KG1 (cell line): ENCODE measurements at places on chromosomes 7 and 10.

DNA sequence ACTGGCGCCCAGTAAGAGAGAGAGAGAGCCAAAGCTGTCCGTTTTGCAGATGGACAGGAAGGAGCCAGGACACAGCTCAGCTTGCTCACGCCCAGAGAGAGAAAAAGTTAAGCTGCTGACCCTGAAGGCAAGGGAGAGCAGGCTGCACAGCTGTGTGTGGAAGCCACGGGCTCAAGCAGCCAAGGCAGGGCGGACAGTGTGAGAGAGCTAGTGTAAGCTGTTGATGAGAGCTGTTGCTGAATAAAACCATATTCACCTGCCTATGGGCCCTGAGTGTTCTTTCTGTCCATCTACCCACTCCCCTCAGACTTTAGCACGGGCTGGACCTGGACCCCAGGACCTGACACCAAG lies 5.4 kb downstream of the INMT start:
- DNase-seq = no peak

DNA sequence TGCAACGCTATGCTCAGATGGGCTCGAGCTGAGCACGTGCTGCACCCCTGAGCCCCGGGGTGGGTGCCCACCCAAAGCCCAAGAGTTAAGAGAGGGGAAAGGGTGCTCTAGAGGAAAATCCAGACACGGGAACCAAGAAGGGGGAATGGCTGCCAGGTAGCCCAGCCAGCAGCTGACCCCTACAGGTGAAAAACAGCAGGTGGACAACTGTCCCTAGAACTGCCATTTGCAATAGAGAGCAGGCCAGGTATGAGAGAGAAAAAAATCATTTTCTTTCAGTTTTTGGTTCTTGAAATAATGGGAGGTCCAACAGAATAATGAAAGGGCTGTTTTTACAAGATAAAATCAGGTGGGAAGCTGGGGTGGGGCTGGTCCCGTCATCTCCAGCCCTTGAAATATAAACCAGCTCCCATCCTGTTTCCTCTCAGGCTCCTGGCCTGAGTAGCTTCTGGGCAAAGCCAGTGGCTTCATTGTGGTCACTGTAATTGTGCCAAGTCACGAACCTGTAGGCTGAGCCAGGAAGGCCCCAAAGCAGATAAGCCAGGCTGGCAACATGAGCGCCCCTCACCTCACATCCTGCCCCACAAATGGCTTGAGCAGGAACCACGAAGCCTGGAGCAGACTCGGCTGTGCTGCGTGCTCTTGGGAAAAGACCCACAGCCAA lies 257.8 kb downstream of the SNX10 start:
- peak; percentile 43 for DNase-seq

DNA sequence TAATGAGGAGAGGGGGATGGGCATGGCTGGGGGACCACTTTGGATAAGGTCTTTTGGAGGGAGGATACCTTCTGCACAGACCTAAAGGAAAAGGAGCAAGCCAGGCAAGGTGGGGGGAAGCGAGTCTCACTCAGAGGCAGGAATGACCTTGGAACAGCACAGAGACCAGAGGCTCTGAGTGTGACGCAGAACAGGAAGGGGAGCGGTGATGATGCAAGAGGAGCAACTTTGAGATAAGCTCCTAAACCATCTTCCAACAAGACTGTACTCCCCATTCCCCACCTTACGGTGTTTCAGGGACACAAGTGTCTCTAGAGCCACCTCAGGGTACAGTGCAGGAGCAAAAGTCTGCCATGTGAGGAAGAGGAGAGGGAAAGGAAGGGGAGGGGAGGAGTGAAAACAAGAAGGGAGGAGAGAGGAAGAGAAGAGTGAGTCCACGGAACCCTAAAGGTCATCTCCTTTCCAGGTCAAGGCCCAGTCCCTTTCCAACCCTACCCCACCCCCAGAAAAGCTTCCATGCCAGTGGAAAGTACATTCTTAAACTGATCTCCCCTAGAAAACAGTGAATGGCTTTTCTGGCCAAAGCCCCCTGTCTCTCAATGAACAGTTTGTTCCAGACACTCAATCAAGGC lies 54.1 kb downstream of the JAZF1 start:
- no peak for DNase-seq

DNA sequence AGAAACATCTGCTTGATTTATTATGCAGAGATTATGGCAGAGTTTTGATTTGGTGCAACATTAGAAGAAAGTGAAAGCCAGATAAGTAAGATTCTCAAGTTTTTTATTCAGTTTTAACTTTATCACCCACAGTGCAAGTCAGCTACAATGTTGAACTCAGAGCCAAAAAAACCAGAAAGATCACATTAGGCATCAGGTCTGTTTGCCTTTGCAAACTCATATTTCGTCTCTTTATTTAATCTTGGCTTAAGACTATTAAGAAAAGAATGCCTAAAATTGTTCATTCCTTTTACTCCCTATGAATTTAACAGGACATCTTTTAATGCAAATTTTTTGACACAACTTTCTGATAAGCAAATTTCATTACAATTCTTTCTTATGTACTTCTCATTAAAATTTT lies 76.0 kb upstream of the TMEM26 start:
- no peak for DNase-seq

- DNase-seq = no peak
Observed at GRCh38 chr7:157033483-157034473, 23.3 kb upstream of the MNX1 start.

DNA sequence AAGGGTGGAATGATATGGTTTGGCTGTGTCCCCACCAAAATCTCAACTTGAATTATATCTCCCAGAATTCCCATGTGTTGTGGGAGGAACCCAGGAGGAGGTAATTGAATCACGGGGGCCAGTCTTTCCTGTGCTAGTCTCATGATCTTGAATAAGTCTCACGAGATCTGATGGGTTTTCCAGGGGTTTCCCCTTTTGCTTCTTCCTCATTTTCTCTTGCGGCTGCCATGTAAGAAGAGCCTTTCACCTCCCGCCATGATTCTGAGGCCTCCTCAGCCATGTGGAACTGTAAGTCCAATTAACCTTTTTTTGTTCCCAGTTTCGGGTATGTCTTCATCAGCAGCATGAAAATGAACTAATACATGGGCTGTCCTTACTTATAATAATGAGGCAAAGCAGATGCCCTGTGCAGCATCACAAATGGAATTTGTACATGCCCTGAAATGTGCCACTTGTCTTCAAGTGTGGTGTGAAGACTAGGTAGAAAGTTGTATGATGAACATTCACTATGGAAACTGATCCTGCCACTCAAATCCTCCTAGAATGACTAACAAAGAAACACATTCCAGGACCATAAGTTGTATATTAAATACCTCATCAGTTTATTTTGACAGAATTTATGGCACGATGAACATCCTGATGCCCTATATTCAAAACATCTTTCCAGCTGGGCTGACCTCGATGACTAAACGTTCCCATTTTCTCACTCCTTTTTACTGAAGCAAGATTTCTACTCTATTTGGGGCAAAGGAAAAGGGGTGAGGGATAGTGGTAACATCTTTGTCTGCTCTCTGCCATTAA lies 122.8 kb upstream of the CTTNBP2 start:
- DNase-seq = no peak

GRCh38 chr7:129908181-129908580 lies 44.6 kb downstream of the UBE2H start:
- DNase-seq = no peak

GRCh38 chr10:95247881-95248583 lies 42.8 kb downstream of the PDLIM1 start:
- DNase-seq = no peak

DNA sequence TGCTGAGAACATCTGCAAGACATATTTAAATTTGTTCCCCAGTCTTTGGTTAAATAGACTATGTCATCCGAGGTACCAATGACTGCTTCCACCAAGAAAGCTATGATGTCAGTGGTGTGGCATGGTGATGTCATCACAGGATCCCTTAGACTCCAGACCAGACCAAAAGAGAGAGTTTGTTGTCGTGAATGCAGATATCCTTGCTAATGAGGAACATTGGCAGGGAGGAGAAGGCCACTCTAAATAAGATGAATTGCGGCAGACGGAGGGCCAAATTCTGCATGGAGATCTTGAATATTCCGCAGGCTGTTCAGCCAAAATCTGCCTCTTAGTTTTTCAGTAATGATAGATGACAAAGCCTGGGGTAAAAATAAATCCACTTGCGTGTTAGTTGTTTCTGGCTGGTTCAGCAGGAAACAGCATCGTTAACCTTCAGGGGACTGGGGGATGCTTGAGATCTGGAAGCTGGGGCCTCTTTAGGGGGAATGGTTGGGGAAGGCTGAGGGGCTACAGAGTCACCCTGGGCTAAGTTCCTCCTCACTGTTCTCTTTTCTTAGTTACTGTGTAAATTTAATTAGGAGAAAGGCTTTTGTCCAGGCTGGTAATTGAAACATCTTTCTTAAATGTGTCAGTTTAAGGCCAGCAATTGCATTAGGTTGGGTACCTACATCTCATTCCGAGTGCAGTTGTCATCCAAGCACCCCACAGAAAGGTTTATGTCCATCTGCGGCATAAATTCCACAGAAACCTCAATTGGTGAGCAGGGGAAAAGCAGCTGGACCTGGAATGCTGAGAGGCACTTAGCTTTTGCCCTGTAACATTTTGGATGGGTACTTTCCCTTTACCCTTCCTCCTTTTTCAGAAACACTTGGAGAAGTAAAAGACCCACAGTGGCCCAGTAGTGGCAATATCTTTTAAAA lies 11.6 kb upstream of the CAMK1D start:
- DNase-seq = no peak

DNA sequence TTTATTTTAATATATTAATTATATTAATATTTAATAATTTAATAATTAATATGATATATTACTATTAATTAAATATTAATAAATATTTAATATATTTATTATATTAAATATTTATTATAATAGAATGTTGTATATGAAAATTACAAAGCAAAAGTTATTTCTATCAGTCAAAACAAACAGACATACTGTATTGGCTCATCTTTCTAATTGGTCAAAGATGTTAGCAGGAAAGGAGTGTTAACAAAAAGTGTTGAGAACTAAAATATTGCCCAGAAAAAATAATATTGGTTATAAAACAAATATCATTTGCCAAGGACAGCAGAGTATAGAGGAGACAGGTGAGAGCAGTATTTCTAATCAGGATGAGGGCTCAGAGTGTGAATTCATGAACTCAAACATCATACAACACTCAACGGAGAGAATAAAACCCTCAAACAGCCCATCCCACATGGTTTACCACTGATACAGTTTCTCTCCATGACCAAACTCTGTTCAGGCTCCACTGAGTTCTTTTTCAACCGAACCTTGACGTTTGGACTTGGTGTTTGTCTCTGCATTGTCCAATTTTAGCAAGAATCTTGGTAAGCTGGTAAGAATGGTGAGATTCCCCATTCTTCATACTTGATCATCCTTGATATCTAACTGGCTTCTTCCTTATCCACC lies 58.0 kb downstream of the TSPAN12 start:
- DNase-seq = no peak

DNA sequence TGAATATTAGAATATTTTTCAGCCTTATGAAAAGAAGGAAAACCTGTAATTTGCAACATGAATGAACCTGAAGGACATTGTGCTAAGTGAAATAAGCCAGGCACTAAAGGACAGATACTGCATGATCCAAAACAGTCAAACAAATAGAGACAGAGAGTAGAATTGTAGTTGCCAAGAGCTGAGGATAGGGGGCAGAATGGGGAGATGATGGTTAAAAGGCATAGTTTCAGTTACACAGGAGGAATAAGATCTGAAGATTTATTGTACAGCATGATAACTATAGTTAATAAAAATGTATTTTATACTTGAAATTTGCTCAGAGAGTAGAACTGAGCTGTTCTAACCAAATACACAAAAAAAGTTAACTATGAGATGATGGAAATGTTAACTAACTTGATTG lies 149.0 kb upstream of the TMEM106B start:
- no peak for DNase-seq

GRCh38 chr10:94224656-94225055 lies 138.1 kb downstream of the NOC3L start:
- DNase-seq = no peak
